IPS DF 6.9 (cell line): ENCODE measurements at places on chromosomes 2 and 18.

DNA sequence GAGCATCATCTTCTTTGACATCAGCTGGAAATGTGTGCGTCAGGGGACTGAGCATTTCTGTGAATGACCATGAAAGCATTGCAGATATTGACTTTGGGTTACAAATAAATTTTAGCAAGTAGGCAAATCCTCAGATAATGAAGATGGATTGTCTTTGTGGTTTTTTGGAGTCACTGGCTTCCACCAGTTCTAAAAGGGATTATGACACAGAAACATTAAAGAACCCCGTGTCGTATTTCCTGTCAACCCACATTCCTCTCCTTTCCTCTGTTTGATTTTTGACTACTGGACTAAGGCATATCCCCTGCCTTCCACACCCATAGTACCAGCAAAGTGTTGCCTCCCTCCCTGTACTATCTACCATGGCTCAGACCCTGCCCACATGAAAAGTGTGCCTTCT is 268.1 kb downstream of the MYO3B start:
- DNase-seq = no peak

GRCh38 chr18:73214970-73215369 is 347.2 kb upstream of the NETO1 start:
- DNase-seq = no peak

DNA sequence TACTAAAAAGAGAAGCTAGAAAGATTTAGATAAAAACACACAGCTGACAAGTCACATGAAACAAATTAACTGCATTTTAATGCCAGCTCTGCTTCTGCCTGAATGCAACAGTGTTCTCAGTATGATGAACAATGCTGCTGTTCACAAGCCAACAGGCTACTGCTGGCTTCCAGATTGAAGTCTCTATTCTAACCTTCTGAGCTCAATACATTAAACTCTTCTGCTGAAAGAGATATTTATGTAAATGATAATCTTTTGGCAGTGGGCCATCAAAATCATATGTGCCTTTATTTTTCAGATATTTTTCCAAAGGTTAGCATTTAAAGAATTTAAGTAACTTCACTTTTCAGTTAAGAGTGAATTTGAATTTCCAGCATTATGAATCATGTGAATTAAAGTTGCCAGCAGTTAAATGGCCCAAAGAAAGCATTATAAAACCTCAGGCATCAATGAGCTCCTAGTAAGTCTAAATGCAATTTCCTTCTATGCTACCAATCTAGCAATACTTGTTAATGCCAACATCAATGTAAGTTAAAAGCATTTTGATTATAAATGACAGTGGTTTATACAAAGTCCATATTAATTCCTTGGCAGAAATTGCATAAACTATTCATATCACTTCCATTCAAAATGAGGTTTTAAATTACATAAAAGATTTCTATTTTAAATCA is 72.4 kb downstream of the ID2 start:
- no peak for DNase-seq

DNA sequence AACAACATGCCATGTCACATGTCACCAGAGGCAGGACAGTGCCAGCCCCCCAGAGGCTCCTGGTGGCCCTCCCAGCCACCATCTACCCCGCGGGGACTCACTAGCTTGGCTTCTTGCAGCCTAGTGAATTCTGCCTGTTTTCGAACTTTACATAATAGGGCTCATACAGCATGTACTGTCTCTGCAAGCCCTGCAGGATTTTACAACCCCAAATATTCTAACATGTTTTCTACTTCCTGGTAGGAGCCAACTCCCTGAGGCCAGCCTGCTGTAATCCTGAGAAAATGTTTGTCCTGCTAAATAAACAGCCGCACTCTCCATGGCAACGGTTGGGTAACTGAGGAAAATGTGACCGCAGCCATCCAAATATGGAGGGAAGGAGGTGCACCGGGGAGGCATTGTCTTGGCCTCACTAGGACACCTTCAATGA is 2.7 kb downstream of the PER2 start:
- no peak for DNase-seq

GRCh38 chr2:181153886-181154285 is 173.5 kb downstream of the UBE2E3 start:
- no peak for DNase-seq

DNA sequence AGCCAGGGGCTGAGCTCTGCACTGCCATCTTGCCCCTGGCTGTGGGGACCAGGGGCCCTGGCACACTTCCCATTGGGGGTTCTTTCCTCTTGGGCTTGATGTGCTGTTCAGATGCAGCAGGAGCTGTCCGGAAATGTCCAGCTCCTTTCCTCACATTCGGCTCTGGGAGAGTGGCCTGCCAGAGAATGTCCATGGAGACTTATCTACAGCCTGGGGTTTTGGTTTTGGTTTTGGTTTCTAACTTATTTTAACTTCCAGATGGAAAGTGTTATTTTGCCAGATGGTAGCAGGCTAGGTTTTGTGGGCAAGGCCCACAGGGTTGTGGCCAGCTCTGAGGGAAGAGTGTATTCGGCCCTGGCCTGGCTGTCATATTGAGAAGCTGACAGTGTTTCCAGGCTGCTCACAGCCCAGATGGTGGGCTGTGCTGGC is 177.3 kb downstream of the ANKRD30B start:
- DNase-seq = no peak

DNA sequence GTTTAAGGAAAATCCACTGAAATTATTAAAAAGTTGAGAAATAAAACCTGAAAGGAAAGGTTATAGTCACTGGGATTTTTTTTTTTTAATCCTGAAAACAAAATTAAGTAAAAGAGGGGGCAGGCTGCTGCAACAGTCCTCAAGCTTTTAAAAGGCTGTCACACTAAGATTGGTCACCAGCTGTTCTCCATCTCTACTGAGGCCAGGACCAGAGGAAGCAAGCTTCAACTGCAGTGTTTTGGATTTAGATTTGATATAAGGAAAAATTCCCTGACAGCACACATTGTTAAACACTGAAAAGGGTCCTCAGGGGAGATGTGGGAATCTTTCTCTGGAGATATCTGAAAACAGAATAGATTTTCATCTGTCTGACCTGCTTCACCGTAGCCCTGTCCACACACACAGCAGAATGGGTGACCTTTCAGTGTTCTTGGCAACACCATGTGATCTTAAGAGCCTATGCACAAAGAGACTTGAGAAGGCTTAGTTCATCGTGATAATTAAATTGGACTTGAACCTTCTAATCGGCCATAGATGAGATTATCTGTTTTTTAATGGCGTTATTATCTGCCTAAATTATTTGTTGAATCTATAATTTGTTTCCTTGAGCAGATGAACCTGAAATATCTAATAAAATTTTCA is 132.0 kb upstream of the BOD1L2 start:
- no peak for DNase-seq

DNA sequence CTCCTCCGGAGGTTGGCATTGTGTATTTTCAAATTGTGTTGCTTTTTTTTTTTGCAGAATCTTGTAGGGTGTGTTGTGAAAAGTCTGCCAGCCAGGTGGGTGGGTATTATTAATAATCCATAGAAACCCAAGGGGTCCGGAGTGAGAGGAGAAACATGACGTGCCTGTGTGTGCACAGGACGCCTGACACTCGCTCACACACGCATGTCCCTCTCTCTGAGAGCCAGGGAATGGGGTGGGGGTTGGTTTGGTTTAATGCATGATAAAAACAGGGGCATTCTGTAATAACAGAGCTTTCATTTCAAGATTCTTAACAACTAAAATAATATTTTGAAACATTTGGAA is 224.8 kb downstream of the FAM210A start:
- no peak for DNase-seq

- no peak for DNase-seq
Measured at GRCh38 chr2:37706334-37707183, 35.1 kb upstream of the CDC42EP3 start.

- DNase-seq = no peak
Measured at GRCh38 chr2:176845718-176846117, 366.9 kb upstream of the HNRNPA3 start.

DNA sequence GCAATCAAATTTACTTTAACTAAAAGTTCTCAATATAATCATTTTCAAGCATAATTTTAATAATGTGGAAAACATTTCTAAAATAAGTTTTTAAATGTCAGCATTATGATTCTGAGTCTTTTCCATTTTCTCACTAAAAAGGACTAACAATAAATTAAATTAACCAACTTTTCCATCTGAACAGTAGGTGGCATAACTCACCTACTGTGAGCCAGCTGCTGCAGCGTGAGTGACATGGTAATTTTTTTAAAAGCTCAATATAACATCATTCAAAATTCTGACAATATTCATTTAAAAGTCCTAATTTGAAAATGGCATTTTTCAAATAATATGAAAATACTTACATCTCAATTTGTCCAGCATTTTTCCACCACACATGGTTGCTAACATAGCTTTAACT is 66.5 kb downstream of the DTNB start:
- DNase-seq = no peak

- no peak for DNase-seq
Measured at GRCh38 chr2:29226808-29227207, 111.6 kb downstream of the CLIP4 start.

DNA sequence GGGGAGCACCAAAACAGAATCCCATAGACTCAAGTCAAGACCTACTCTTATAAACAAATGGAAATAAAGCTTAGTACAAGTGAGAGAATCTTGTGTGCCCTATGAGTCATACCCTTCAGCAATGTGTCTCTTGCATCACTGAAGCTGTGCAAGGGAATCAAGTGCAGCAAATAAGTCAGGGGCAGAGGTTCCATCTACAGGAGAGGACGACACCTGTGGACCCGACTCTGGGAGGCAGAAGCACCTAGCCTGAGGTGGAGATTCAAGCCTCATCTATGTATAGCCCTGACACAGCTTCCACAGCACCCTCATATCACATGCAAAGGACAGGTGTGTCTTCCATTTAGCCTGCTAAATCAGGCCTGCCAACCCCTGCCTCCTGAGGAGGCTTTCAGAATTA is 298.2 kb downstream of the CNTNAP5 start:
- DNase-seq = no peak

DNA sequence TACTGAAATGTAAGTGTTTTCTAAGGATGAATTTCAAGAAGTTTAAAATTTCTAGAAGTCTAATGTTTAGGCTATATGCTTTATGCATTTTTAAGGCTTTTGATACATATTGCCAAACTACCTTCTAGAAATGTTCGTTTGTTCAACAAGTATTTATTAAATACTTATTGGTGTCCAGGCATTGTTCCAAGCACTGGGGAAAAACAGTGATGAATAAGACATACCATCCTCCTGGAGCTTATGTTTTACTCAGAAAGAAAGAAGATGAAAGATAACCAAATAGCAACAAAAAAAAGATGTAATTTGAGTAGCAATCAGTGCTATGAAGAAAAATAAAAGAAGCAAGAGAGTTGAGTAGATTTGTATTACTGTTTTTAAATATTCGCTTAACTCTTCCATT is 692.9 kb downstream of the SLC4A3 start:
- DNase-seq = no peak

DNA sequence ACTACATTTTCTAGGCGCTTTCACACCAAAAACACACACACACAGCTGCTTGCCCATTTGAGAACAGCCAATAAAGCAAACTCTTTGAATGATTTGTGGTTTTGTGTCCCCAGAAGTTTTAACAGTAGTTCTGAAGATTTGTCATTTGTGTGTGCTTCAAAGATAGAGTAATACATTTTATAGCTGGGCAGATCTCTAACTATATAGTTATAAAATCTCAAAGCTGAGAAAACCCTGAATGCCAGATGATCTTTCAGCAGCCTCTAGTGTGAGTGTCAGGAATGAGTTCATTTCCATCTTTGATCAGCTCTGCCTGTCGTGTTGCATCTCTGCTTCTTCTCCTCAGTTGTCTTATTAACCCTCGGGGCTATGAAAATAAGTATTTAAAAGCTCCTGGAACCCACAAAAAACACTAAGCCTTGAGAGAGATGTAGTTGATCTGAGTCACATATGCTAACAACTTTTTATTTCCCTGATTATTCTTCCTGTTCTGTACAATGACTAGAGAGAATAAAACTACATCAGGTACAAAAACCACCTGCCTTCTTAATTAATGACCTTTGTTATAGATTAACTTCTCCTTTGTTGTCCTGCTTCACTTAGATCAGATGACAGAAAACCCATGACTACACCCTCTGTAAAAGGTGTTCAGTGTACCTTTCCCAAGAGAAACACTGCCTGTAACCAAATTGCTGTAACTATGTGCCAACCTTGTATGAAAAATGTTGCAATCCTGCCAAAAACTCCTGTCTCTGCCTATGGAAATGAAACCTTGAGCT is 30.0 kb upstream of the SLC3A1 start:
- no peak for DNase-seq

GRCh38 chr2:240202586-240202985 is 62.1 kb upstream of the OTOS start:
- no peak for DNase-seq

DNA sequence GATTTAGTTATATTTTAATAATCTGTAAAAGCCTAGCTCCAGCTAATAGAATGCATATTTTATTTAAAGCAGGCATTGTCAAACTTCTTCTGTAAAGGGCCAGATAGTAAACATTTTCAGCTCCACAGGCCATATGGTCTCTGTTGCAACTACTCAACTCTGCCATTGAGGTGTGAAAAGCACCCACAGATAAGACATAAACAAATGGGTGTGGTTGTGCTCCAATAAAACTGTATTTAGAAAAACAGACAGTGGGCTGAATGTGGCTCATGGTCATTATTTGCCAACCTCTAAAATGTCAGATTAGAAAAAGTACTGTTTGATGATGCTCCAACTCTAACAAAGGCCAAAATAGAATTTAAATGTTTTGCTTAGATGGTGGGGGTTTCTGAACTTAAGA is 519.9 kb downstream of the RNF144A start:
- no peak for DNase-seq

DNA sequence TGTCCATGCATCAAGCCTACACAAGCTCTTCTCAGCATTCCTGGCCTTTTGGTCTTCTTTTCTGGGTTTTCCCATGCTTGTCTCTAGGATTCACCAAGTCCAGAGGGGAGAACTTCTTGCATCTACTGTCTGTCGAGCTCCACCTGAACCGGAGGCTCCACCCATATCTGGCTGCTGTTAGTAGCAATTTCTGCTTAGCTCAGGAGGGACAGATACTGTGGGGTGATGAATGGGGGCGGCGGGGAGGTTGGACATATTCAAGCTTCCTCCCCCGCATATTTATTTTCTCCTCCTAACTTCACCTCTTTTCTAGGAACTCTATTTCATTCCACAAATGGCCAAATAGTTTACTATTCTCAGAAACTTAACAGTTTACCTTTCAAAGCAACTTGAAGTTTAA is 163.5 kb downstream of the PTH2R start:
- no peak for DNase-seq

GRCh38 chr2:157192445-157193423 is 64.8 kb upstream of the GALNT5 start:
- DNase-seq = no peak

DNA sequence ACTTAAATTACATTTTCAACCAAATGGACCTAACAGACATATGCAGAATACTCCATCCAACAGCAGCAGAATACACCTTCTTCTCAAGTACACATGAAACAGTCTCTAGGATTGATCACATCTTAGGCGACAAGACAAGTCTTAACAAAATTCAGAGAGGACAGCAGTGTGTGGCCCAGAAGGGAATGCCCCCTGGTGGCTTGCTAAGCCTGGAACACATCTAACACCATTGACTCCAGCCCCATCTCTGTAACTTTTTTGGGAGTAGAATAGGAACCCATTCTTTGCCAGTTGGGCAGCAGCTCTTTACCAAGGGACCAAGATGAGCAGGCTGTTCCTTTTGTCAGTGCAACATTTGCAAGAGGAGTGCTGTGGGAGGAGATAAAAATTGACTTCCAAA is 249.9 kb downstream of the PLCL1 start:
- DNase-seq = peak; percentile 11
